Hematopoietic multipotent progenitor cell treated with erythropoietin and hydrocortisone succinate and interleukin-3 and kit ligand, for 8 days (in vitro differentiated cells): ENCODE measurements at places on chromosomes 5 and 9.
A peak's percentile ranks its signal among the peaks of the same experiment; 100 is the strongest.

- peak; percentile 48 for DNase-seq
Observed at GRCh38 chr5:87113861-87114260, 153.8 kb upstream of the RASA1 start.

- peak; percentile 57 for DNase-seq
Observed at GRCh38 chr5:53425687-53426511, 54.5 kb upstream of the FST start.

DNA sequence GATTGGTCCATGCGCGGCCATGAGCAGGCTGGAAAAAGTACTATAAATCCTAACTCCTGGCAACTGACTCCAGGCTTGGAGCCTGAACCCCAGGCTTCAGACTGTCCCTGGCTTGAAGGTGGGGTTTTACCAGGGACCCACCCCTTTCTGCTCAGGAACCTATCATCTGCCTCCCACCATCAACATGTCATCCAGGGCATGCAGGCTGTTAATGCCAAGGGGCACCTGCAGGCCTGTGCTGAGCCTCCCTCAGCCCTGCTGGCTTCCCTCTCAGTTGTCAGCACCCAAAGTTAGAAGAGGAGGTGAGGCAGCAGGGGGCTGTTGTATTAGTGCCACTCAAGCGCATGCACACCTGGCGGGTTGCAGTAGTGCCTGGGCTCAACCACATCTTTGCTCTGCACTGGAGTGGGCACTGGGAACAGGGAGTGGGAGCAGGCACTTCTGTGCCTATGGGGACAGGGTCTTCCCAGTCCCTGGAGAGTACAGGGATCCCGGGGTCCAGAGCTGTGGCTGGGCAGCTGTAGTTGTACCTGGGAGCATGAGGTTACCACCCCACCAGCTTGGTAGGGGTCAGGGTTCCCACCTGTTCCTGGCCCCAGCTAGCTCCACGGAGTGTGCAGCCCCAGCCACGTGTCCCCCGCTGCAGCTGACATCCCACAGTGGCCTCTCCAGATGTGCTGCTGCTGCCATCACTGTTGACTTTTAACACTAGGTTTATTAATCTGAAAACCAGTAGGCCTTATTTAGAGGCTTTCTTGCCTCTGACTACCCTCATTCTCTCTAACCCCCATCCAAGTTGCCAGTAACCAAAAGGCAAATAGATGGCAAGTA is 306.2 kb upstream of the RIOK2 start:
- no peak for DNase-seq

DNA sequence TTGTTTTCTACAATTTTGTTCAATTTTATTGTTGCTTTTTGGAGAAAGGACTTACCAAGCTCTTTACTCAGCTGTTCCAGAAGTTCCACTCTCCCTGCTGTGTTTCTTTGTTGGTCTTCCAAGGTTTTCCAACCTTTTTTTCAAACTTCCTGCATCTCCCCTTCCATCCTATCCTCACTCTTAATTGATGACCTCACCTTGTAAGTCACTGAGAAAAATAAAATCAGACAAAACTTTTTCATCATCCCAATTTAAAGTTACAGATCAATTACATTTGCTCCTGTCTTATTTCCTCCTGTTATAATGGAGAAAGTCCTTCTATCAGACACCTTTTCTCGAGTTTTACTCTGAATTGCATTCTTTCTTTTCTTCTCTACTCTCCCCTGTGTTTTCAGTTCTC is 121.1 kb downstream of the DMXL1 start:
- DNase-seq = no peak

GRCh38 chr9:133117271-133118178 is 3.5 kb downstream of the RALGDS start:
- DNase-seq = no peak

DNA sequence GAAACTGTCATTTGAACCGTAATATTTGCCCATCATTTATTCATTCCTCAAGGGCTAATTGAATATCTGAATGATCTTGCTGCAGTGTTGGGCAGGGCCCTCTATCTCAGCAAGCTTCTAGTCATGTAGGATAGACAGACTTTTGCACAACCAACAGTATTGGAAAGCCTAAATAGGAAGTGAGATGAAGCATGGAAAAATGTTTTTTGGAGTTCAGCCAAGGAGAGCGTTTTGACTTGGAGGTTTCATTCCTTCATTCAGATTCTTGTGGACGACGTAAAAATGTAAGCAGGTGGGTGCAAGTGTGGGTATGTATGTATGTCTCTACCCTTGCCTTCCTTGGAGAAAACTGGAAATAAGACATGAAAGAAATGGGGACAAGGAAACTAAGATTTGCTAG is 15.5 kb downstream of the DAPK1 start:
- DNase-seq = no peak

DNA sequence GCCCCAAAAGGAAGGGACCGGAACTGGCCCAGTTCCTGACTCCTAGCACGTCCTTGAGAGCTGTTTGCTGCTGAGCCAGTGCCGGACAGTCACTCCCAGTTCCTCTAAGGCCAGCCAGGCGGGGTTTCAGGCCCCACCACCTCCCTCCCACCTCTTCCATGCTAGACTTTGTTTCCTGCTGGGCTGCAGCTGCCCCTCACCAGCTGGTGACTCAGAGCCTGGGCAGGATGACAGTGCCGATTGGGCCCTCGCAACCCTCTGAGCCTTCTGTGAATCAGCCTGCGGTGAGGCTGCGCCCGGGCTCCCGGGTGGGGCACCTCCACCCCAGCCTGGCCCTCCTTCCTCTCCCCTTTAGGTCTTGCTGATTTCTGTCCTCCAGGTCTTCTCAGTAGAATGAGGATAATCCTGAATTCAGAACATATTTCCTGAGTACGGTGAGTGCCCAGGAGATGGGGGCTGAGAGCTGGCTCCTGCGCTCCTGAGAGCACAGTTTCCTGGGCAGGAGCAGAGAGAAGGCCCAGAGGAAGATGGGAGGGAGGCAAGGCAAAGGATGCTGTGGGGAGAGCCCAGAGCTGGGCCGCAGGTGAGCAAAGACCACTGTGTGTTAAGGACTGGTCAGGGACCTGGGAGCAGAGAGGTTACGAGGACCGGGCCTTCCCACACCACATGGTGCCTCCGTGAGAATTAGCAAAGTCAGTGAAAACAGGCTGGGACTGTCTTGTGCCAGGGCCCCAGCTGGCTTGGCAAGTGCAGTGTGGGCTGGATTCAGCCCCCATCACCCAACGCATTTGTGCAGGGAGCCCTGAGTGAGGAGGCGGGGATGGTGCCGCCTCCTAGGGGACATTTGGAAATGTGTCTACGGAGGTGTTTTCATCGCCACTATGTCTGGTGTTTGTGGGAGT is 32.9 kb upstream of the STXBP1 start:
- peak; percentile 93 for DNase-seq

DNA sequence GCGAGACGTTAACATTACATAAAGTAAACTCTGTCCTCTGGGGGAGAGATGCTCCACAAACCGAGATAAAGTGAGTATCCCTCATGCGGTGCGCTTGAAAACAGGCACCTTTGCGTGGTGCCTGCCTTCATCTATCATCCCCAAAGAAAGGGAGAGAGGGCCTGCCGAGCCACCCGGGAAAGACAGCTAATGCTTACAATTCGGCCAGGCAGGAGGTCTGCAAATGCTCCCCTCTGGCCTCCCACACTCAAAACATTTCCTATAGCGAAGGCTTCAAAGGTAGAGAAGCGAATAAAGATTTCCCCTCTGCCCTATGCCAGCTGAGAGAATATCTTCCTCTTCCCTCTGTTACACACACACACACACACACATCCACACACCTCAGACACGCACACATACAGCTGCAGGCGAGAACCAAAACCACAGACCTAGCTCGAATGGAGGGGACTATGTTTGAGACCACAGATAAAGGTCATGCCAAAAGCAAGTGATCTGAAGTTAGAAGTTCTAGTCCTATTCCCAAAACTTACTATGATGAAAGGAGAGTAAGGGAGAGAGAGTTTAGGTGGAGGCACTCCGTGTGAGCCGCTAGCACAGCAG is 132.8 kb downstream of the CRB2 start:
- no peak for DNase-seq

DNA sequence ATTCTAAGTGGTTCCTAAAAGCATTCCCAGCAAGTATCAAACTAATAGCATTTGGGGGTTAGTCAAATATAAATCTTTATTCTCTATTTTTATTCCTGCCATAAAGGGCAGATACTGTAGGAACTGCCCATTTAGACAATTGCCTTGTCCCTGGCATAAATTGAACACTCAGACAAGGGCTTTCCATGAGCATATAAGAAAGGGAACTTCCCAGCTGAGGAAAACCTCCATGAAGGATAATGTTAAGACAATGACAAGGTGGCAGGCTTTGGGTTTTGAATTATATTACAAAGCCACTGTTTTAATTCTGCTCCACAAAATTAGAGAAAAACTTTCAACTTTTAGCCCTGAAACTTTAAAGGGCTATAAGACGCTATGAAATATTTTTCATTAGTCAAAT is 81.3 kb downstream of the ST8SIA4 start:
- no peak for DNase-seq

DNA sequence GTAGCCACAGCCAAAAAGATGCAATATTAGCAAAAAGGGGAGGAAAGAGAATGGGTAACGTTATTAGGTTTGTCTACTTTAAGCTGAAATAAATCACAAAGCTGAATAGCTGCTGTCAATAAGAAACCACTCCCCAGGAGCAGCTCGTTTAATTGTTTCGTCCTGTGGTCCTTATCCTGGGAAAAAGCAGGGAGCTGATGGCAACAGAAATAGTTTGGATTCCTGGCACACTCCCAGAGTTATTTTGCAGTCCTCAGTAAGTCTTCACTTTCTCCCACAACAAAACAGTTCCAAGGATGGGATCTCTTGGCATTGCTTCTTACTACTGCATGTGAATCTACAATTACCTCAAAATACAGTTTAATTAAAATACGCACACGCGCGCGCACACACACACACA is 28.8 kb downstream of the FRMD3 start:
- DNase-seq = no peak

GRCh38 chr9:18791074-18791473 is 241.9 kb downstream of the SAXO1 start:
- DNase-seq = peak; percentile 19

GRCh38 chr5:106127985-106128384 is 1542.8 kb downstream of the EFNA5 start:
- DNase-seq = no peak

DNA sequence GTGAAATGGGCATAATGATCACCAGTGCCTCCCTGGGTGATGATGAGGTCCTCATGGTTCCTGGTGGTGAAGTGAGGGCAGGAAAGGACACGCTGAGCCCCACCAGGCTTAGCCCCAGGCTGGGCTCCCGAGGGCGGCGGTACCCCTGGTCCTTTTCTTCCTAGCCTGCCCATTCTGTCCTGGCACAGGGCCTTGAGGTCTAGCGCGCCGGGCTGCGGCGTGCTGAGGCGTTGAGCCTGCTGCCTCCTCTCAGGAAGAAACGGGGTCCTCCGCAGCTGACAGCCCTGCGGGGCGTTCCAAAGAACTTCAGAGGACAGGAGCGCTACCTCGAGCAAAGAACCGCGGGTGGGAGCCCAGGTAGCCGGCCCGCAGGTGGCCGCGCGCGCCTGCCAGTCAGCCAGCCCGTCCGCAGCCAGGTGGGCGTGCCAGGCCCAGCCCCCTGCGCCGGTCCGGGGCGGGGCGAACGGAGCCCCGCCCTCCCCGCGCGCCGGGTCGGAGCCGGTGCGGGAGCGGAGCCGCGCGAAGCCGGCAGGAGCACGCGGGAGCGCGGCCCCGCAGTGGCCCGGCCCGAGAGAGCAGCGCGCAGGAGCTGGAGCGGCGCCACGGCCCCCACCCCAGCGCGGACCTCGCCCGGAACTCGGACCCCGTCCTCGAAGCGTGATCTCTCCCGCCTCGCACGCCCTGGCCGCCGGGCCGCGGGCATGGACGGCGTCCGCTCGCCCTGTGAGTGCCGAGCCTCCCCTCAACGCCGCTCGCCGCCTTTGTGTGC is at the start of gene WNK2:
Gene WNK2 (plus strand): TSS at position 477 of the 769 bp plus-strand sequence. CDS start 791 bp downstream, outside the sequence.
- DNase-seq = peak; percentile 17

- DNase-seq = no peak
Observed at GRCh38 chr5:93163010-93163663, 417.9 kb downstream of the NR2F1-AS1 start.

DNA sequence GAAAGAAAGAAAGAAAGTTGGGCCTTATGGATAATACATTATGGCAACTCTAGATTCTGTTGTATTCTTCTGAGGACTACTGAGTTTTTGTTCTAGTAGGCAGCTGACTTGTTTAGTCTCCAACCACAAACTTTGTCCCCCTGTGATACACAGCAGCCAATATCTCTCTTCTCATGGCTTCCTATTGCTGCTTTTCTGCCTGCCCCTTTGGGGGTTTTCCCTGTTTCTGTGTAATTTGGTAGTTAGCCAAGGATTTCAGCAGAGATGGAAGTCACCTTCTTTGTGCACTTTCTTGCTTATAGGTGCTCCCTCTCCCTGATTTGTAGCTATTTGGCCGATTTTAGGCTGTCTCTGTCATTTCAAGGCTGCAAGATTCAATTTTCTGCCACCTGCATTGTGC is 109.6 kb downstream of the FGF1 start:
- no peak for DNase-seq
